ENCODE measurements at places on chromosomes 2 and 18.

DNA sequence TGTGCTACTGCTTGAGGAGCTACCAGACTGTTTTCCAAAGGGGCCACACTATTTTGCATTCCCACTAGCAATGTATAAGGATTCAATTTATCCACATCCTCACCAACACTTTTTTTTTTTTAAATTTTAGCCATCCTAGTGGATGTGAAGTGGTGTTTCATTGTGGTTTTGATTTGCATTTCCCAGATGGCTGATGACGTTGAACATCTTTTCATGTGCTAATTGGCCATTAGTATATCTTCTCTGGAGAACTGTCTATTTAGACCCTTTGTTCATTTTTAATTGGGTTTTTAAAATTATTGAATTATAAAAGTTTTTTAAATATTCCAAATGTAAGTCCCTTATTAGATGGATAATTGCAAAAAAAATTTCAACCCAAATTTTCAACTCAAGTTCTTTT, 121.1 kb downstream of the MAPK4 start:
- no peak for DNase-seq

DNA sequence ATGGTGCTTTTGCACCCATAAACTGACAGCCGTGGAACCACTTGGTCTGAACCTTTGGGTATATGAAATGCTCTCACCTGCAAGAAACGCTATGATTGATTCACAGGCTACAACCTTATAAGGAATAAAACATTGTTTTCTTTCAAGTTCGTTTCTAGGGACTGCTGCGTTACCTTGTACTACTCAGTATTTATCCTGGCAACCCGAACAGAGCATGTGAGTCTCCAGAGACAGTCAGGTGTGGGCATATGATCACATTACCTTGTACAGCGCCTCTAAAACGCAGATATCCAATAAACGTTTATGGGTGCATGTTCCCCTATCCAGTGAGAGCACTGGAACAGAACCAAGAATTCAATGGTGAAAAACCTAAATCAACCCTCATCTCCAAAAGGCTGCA, 1.7 kb downstream of the CCBE1 start:
- no peak for DNase-seq

- no peak for DNase-seq
These were observed 53.0 kb downstream of the EPHA4 start for GRCh38 chr2:221518935-221519625.

DNA sequence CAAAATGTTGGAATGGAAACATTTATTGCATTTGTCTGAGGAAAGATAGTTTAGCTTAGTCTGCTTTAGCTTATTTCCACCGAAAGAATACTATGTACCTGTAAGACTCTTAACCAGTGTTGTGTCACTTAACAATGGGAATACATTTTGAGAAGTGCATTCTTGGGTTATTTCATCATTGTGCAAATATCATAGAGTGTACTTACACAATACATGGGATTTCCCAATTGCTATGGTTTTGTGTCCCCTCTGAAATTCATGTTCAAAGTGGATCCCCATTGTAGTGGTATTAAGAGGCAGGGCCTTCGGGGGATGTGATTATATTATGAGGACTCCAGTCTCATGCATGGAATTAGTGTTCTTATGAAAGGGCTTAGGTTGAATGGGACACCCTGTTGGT, 249.4 kb upstream of the UBE2E3 start:
- DNase-seq: no peak

GRCh38 chr2:240517342-240517741, 40.4 kb downstream of the ANKMY1 start:
- DNase-seq: no peak

DNA sequence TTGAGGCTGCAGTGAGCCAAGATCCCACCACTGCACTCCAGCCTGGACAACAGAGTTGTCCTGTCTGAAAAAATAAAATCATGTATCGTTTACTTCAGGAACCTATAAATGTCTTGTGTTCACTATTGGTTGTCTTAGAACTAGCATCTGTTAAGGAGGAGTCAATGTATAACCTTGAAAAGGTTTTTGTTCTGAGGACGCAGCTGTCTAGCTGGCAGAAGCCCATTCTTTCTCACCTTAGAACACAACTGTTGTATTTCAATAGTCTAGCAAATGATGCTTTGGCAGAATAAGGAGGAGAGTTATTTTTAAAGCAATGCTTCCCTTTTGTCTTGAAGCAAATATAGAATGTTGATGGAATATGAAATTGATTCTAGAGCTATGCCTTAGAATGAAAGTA, 21.1 kb downstream of the EPB41L5 start:
- no peak for DNase-seq

DNA sequence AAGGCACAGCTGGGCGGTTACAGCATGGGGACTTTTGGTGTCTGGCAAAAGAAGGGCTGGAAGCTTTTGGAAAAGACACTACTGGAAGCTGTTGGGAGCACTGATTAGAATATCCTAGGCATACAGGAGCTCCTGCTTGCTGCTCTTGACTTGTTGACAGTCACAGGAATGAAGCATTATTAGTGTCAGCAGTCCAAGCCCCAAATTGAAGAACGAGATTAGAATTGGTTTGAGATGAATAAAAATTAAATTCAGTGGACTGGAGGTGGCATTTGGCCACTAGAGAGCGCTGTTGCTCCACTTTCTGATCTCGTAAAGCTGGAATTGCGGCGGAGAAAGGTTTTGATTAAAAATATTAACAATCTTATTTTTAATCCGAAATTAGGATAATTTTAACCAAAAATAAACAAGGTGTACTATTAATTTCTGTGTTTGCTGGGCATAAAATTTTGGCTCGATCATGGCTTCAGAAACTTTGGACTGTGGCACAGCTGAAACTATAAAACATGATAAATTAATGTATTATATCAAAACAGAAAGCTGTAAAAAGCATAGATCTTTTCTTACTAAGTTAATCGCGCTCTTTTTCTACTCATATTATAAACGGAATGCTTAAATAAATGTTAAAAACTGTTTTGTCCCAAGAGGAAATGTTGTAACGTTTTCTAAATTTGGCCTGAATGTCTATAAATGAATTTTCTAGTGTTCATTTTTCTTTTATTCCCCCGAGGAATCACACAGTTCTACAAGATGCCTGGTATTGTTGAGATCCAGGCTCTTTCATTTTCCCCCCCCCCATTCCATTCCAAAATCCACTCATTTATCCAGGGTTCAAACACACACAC, 2.4 kb upstream of the HOXD8 start:
- DNase-seq: peak; percentile 63

DNA sequence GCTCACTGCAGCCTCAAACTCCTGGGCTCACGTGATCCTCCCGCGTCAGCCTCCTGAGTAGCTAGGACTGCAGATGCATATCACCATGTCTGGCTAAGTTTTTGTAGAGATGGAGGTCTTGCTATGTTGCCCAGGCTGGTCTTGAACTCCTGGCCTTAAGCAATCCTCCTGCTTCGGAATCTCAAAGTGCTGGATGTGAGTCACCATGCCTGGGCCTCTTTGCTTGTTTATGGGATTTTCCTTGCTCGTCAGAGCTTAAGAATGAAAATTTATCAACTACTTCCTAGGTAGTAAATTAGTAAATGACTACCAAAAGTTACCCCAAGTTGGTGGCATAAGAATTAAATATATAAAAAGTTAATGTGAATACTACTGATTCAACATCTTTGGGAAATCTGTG, 51.0 kb downstream of the ACTR3 start:
- DNase-seq: no peak

GRCh38 chr2:42195559-42195958, 26.4 kb downstream of the EML4 start:
- no peak for DNase-seq

GRCh38 chr18:68803356-68803755, 5.5 kb downstream of the CCDC102B start:
- no peak for DNase-seq

- no peak for DNase-seq
These were observed 4.7 kb upstream of the CAPN10 start for GRCh38 chr2:240581811-240582210.

GRCh38 chr2:184444623-184445223, 153.6 kb upstream of the ZNF804A start:
- no peak for DNase-seq

- no peak for DNase-seq
These were observed 44.5 kb upstream of the TMEM17 start for GRCh38 chr2:62550461-62550860.

- DNase-seq: no peak
These were observed 41.0 kb downstream of the SMAD7 start for GRCh38 chr18:48909721-48910120.

- no peak for DNase-seq
These were observed 219.9 kb upstream of the RAB6C start for GRCh38 chr2:129759472-129760010.

GRCh38 chr2:54553775-54554174, 97.6 kb downstream of the SPTBN1 start:
- DNase-seq: no peak

DNA sequence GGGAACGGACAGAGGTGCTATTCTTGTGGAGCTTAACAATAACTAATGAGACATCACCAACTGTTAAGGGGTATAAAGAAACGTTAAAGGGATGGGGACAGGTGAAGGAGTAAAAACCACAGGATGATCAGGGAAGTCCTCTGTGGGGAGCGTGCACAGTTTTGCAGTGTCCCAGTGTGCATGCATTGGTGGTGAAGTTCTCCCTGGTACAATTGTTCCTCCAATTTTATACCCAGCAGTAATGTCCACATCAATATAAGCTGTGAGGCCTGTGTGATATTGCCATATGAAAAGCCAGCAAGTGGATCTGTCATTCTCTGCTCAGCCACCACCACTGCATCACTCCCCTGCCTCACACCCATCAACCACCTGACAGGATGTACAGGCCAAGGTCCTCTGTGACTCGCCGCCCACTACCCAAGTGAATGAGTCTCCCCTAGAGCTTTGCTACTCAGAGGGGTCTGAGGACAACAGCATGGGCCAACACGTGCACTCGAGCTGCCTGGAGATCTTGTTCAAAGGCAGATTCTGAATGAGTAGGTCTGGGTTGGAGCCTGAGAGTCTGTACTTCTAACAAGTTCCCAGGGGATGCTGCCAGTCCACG, 4.6 kb downstream of the MLPH start:
- DNase-seq: no peak

DNA sequence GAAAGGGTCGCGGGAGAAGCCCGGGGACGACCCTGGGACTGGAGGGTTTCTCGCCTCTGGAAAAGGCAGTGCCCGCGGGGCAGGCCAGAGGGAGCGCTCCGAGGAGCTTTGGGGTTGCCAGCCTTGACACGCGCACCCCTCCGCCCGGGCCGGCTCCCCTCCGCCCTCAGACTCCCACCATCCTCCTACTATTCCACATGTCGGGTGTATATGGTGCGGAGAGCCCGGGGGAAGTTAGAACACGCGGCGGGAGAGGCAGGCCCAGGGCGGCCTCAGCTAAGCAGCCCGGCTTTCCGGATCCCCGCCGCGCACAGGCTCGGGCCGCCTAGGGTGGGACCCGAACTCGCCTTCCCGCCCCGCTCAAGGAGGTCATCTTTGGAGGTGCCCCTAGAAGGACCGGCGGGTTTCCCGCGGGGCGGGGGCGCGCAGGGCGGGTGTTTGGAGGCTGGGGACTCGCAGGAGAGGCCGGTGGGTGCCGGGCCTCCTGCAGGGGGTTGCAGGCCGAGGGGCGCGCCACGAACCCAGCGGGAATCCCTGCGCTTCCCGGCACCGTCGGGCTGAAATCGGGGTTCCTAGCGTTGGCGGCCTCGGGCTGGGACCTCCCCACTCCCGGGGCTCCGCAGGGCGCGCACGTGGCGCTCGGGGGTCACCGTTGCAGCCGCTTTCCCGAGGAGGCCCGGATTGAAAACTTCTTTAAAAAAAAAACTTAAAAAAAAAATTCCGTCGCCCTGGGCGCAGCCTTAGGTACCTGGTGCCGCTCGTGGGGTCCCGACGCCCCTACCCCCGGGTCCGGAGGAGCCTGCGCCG, 3.7 kb downstream of the NFATC1 start:
- no peak for DNase-seq

DNA sequence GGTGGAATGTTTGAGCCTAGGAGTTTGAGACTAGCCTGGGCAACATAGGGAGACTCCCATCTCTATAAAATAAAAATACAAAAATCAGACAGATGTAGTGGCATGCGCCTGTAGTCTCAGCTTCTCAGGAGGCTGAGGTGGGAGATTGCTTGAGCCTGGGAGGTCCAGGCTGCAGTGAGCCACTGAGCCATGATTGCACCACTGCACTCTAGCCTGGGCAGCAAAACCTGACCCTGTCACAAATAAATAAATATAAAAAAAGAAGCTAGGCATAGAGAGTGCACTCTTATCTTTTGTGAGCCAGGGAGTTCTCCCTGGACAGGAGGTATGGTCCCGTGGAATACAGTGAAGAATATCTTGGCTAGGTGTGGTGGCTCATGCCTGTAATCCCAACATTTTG, 11.0 kb upstream of the KYNU start:
- no peak for DNase-seq

DNA sequence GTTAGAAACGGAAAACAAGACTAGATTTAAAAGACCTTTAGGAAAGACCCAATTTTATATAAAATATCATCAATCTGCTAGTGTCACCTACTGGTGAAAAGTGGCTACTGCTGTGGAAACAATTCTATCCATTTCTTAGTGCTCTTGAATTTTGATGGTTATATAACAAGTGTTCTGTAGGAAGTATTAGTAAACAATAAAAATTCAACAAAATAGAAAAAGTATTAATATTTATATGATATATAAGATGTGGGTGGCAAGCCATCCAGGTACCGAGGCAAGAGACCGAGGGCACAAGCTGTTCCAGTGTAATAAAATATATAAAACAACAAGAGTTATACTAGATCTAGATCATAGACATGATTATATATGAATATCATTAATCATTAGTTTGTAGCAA, 6.2 kb upstream of the TMEM87B start:
- peak; percentile 21 for DNase-seq

DNA sequence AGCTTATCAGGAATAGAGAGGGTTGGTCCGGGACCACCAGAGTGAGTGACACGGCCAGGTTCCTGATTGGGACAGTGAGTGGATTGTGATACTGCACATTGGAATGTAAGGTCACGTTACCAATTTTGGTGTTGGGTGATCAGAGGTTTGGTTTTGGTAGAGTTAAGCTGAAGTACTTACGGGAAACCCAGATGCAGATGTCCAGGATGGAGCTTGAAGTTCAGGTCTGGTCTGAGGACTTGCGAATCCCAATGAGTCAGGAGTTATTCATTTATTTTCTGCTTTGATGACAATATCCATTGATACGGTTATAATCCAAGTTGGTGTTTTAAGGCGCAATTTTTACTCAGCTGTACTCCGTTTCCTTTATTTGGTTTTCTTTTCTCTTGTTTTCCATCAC, 273.6 kb downstream of the ALPK2 start:
- no peak for DNase-seq

Measured in activated T-cell treated with anti-CD3 and anti-CD28 coated beads for 4 hours (primary cell).